ENCODE measurements at places on chromosomes 6 and 20.

DNA sequence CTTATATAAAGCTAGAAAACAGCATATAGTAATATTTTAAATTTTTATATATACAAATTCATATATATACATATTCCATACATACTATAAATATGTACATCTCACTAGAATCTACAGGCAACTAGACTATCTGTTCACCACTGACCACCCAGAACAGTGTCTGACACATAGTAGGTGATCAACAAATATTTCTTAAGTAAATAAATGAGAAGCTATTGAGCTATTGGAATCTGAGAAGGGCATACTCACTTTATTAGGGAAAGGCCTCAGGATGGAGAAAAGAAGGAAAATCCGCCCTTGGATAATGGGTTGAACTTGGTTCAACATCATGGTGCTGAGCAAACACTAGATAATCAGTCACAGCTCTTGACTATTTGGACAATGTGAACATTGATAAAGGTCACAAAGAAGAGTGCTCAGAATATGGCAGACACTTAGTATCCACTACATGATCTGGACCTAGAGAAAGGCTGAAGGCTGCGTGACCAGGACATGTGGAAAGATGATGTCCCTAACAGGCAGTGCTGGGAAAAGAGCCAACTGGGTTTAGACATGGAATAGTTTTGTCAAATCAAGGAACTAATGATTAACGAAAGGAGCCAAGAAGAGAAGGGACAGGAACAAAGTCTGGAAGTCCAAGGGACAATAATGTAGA is 186.1 kb downstream of the TASP1 start:
- DNase-seq = no peak

DNA sequence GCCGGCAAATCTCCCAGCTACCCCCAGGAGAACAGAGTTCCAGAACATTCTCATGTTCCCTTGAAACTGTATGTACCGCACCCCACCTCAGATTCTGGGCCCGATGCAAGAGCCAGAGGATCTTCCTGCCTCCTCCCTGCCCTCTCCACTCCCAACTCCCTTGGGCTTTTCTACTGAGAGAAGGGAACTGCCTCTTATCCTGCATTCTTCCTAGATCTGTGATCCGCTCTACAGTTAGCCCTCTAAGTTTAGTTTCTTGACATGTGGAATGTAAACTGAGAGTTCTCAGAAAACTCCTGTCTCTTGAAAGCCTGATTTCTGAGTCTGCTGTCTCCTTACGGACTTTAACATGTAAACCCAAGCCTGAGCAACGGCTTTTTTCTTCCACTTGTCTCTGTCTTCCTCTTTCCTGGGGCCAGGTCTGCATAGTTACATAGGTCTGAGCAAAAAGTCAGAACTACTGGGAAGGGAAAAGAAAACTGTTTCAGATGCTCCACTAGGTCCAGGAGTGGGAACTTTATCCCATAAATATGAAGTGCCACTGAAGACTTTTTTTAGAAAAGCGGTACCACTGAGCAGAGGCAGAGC is 86.5 kb upstream of the TNFAIP3 start:
- no peak for DNase-seq

- DNase-seq = no peak
These were observed 18.4 kb downstream of the PHACTR2 start for GRCh38 chr6:143695969-143696663.

- DNase-seq = no peak
These were observed 87.4 kb upstream of the RALGAPA2 start for GRCh38 chr20:20799716-20800312.

DNA sequence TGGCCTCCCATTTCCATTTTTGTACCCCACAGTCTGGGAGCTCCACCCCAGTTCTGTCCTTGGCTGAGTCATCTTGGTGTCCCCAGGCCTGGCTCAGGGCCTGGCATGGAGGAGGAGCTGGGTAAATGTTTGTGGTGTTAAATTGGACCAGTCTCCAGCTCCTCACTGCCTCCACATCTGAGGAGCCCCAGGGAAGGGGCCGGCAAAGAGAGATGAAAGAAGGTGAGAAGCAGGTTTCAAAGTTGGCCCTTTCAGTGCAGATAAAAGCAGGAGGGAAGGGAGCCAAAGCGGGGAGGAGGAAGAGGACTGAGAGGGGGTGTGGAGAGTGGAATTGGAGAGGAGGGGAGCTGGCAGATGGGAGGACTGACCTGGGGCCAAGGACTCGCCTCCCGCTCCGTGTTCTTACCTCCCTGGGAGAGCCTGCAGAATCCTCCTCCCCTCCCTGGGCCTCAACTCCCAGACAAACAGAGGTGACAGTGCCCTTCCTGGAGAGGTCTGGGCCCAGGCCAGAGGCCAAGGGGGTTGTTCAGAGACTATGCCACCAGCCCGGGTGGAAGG is 89.0 kb downstream of the CD40 start:
- DNase-seq = no peak

DNA sequence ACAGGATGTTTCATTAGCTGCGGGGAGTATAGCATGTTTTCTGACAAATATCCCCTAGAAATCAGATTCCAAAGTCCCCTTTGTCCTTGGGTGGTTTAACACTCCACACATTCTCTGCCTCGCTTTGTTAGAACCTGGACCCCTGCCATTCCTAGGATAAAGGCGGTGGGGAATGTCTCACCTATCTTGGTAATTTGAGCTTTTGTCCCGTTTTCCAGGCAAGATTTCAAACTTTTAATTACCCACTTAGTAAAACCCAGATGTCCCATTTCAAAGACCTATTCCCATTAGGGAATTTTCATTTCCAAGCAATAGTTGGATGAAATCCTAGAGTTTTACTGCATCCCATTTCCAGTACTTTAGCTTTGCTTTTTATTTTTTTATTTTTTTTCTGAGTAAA is 501.0 kb upstream of the MAP3K7 start:
- DNase-seq = no peak

GRCh38 chr6:4280707-4281106 is 145.3 kb upstream of the ECI2 start:
- no peak for DNase-seq

GRCh38 chr6:9699888-9700287 is 715.0 kb downstream of the TFAP2A start:
- DNase-seq = no peak

DNA sequence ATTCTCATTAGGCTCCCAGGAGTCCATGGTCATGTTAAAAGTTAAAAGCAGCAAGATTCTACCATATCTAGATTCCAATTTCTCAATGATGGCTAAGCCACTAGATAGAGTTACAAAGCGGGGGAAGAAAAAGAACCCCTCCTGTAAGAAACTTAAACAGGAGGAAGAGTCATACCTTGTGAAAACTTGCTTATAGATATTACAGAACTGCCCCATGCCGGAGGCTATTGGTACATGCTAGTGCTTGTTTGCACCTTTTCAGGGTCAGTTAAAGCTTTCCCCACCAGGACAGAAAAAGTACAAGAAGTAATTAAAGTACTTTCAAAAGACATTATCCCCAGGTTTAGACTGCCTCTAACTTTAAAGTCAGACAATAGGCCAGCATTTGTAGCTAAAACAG is 15.5 kb upstream of the GSTA3 start:
- no peak for DNase-seq

DNA sequence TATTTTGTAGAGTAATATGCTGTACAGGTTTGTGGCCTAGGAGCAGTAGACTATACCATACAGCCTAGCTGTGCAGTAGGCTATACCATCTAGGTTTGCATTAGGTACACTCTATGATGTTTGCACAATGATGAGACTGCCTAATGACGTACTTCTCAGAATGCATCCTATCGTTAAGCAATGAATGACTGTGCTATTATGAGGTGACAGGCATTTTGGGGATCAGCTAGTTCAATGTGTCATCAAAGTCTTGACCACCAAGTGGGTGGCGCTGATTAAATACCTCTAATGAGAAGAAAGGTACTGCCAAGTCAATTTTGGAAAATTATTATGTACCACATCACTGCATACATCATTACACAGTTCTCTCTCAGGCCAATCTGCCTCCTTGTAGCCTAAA is 190.2 kb downstream of the BACH2 start:
- DNase-seq = no peak

GRCh38 chr6:166862978-166863530 is 93.3 kb downstream of the RNASET2 start:
- no peak for DNase-seq

DNA sequence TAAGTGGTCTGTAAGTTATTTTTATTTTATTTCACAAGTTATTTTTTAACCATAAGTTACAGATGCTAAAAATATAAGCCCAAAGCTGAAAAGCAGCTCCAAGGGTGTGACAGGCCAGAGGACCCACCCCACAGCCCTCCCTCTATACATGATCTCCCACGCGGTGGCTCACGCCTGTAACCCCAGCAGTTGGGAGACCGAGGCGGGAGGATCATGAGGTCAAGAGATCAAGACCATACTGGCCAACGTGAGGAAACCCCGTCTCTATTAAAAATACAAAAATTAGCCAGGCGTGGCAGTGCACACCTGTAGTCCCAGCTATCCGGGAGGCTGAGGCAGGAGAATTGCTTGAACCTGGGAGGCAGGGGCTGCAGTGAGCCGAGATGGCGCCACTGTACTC is 32.2 kb downstream of the COL11A2 start:
- DNase-seq = no peak

- no peak for DNase-seq
These were observed 24.5 kb downstream of the TTBK1 start for GRCh38 chr6:43267619-43268354.

DNA sequence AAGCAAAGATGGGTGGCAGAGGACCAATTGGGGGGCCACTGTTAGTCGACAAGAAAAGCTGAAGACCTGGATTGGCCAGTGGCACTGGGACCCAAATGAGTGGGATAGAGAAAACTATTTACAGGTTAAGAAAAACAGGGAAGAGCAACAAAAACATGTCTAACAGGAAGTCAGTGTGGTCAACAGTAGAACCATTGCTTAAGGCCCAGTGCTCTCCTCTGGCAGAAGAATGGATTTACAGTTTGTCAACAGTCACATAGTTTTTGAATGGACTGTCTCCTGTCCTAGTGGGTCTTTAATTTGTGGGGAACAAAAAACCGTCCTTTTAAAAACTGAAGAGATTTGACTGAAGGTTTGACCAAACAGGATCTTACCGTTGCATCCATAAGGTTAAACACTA is 12.1 kb upstream of the WTAP start:
- no peak for DNase-seq

DNA sequence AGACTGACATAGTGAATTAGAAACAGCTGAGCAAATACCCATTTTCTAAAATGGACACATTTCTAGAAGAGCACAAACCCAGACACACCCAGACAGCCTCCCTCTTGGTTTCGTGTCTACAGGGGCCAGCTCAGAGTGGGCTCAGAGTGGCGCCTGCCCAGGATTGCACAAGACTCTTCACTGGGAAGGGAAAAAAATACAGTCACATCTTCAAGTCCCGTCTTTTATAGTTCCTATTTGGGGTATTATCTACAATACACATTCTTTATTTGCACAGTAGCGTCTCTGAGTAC is 246.1 kb upstream of the AFDN start:
- no peak for DNase-seq

GRCh38 chr6:170584954-170585498 is 589 bp upstream of the PDCD2 start:
- DNase-seq = no peak

DNA sequence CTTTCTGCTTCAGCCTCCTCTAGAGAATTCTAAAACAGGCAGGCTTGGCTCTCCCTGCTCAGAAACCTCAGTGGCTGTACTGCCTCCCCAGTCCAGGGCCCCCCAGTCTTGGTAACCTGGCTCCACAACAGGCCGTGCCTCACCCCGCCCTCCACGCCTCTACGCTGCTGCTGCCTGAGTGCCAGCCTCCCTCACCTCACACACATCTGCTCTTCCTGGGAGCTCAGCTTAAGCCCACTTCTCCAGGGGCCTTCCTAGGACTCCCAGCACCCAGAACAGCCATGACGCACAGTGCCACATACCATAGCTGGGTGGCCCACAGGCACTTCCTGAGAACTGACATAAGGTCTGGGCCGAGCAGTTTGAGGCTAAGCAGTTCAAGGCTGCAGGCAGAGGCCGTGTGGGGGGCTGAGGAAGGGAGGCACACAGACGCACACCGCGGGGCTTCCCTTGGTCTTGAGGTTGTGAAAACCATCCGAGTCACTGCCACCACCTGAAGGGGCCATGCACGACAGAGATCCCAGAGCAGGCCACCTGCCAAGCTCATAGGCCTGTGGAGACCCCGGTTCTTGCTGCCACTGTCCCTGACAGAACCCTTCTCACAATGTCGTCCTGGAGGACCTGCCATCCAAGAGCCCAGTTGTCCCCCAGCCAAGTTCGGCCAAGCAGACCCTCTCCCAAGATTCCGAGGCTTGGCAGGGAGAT is 42.6 kb downstream of the DSTN start:
- DNase-seq = no peak

- no peak for DNase-seq
These were observed 287.2 kb downstream of the RFPL4B start for GRCh38 chr6:112634376-112634775.

GRCh38 chr6:120871416-120872261 is 462.6 kb downstream of the TBC1D32 start:
- no peak for DNase-seq

GRCh38 chr6:22036275-22036674 is 260.6 kb downstream of the PRL start:
- peak; percentile 21 for DNase-seq

- no peak for DNase-seq
These were observed 41.9 kb upstream of the BHLHE23 start for GRCh38 chr20:63048516-63049190.

GRCh38 chr20:20407891-20408805 is 40.2 kb downstream of the INSM1 start:
- DNase-seq = no peak

DNA sequence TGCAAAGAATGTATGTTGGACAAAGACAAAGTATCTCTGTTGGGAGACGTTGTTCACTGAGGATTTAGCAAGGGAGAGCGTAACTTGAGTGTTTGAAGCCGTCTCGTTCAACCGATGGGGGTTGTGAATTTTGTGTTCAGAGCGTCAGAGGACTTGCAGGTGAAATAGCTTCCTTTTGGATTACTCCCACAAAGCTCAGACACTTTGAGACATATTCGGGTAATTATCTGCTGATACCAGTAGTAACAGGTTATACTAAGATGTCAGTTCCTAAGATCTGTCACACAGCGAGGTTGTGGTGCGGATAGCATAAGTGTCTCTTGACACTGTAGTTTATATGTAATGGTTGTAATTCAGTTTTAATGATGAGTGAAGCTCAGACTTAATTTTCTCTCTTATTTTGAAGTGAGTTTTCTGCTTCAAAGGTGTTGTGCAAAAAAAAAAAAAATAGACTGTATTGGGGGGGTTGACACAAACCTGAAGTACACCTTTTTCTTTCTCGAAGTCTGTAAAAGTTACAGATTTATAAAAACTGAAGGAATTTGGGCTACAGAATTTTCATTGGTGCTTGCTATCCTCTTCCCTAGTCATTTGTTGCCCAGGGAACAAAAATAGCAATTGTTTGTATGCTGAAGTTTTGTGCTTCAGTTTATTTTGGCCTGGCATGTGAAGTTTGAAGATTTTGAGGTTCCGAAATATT is 1.7 kb downstream of the ASXL1 start:
- no peak for DNase-seq

All from progenitor cell of endocrine pancreas (in vitro differentiated cells).